ENCODE measurements at places on chromosomes 2 and 18.

DNA sequence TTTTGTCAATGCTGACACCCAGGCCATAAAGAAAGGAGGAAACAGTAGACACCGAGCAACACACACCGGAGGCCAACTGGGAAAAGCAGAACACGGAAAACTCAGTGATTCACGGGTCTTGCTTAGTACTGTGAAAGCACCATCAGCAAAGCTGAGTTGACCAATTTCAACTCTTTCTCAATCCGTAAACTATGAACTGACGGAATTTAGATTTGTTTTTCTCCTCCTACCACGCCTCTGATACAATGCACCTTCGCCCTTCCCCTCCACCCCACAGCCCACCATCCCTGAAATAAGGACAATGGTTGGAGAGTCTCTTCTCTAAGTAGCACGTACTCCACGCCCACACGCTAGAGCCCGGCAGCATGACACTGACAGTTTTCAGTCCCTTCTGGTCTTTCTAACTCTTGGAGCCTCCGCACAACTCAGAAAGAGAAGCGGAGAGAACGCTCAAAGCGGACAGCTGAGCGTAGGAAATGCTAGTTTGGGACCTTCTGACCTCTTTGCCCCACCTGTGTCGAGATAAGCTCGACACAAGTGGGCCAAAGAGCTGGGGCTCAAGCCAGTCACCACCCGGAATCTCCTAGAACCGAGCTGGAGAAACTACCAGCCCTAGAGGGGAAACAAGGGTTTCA is 669 bp downstream of the LNPK start:
- DNase-seq = no peak

DNA sequence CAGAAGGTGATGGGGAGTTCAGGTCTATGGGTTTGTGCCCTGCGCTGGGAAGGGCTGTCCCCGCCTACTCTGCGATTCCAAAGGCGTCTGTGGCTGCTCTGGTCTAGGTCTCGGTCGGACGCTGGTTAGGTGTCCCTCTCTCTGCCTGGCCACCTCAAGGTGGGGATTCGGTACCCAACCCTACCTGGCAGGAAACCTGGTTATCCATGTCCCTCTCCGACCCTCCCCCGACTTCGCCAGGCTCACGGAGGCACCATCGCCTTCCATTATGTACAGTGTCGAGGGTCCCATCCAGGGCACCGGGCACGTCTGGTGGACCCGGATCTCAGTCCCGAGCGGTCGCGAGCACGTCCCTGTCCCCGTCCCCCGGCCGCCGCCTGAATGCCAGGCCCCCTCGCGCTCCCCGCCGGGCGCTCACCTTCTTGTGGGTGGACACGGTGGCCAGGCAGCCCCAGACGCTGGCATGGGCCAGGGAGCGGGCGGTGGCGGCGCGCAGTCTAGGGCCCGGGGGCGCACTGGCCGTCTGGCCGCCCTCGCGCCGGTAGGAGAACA is 628 bp downstream of the CREG2 start:
- DNase-seq = no peak

GRCh38 chr2:239887604-239888003 is 137.5 kb downstream of the NDUFA10 start:
- no peak for DNase-seq

DNA sequence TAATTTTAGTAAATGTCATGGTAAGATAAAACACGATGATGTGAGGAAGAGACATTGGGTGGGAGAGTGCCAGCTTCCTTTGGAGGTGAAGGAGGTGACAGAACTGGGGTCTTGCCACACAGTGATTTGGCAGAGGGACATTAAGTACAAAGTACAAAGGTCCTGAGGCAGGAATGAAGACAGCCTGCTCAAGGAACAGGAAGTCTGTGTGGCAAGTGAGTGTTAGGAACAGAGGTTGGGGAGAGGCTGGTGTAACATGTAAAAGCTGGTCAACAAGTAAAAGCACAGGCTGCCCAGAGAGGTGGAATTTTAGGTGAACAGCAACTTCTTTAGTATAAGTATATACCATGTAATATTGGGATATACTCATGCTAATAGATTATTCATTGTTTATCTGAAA is 73.1 kb downstream of the INPP5D start:
- DNase-seq = no peak

- DNase-seq = no peak
Observed at GRCh38 chr2:71781695-71782228, 328.4 kb downstream of the DYSF start.

GRCh38 chr2:11535899-11536344 is 2.1 kb downstream of the GREB1 start:
- DNase-seq = no peak

DNA sequence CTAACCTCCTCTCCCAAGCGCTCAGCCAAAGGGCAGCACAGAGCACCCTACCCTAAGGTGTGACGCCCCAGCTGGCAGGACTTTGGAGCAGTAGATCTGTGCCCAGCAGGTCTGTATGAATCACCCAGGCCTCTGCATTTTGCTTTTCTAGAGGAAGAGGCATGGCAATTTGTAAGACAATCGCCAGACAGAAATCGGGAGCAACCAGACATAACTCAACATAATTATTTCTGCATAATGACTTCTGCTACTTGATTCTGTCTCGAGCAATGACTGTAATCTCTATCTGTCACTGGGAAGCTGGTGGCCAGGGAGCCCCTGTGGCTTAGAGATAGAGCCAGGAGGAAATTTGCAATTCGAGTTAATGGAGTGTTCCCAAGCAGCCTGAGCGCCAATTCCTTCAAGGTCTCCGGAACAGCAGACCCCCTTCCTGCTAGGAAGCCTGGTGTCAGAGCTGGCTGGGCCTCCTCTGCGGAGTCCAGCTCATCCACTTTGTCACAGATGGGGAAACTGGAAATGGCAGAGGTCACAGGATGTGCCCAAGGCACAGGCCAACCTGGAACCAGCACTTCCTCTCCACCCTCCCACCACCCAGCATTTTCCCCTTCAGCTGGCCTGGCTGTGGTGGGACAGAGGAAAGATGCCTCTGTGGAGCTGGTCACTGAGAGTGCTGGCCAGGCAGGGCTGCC is 55.0 kb downstream of the ODC1 start:
- DNase-seq = no peak

DNA sequence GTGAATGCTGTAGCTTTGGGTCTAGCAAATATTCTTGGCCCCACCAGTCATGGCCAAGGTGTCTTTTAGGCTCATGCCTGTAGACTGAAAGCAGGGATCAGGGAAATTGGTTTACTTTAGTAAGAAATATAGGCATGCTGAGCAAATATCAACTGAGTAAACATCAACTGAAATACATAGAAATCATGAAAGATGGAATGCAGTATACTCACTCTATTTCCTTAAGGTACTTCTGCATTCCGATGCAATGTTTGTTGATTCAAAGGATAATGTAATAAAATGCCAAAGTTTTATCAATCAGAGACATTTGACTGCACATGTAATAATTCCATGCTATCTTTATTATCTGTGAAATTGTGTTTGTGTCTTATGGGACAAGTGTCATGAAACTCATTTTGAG is 19.6 kb upstream of the IL1R1 start:
- DNase-seq = no peak

DNA sequence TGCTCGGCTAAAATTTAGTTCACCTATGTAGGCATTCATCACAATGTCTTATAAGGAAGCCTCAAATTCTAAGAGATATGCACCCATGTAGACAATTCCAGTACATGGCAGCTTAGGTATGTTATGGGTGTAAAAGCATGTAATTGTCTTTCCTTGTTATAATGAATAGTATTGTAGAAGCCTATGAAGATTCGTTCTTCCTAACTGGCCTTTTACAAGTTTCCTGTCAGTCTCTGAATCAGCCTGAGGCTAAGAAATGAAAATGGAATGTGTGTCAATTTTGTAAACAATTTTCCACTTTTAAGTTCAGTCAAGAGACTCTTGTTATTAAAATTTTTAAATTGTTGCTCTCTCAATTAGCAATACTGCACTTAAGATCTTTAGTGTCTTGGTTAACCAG is 189.9 kb upstream of the GALNT5 start:
- no peak for DNase-seq
